Fibroblast of skin of back (primary cell): ENCODE measurements at places on chromosomes 12 and 14.

- no peak for DNase-seq
Measured at GRCh38 chr14:70934084-70934483, 26.8 kb downstream of the PCNX1 start.

GRCh38 chr14:52878469-52878868 lies 72.4 kb downstream of the FERMT2 start:
- DNase-seq = no peak

DNA sequence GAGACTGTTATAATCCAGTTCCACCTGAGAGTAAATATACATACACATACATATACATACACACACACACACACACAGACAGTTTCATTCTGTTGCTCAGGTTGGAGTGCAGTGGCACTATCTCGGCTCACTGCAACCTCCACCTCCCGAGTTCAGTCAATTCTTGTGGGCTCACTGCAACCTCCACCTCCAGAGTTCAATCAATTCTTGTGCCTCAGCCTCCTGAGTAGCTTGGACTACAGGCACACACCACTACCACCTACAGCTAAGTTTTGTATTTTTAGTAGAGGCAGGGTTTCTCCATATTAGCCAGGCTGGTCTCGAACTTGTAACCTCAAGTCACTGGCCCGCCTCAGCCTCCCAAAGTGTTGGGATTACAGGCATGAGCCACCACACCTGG lies 8.9 kb upstream of the PHLDA1 start:
- DNase-seq = no peak

- no peak for DNase-seq
Measured at GRCh38 chr12:106348411-106348810, 9.1 kb upstream of the POLR3B start.

GRCh38 chr12:117878605-117879004 lies 90.2 kb downstream of the KSR2 start:
- DNase-seq = no peak

DNA sequence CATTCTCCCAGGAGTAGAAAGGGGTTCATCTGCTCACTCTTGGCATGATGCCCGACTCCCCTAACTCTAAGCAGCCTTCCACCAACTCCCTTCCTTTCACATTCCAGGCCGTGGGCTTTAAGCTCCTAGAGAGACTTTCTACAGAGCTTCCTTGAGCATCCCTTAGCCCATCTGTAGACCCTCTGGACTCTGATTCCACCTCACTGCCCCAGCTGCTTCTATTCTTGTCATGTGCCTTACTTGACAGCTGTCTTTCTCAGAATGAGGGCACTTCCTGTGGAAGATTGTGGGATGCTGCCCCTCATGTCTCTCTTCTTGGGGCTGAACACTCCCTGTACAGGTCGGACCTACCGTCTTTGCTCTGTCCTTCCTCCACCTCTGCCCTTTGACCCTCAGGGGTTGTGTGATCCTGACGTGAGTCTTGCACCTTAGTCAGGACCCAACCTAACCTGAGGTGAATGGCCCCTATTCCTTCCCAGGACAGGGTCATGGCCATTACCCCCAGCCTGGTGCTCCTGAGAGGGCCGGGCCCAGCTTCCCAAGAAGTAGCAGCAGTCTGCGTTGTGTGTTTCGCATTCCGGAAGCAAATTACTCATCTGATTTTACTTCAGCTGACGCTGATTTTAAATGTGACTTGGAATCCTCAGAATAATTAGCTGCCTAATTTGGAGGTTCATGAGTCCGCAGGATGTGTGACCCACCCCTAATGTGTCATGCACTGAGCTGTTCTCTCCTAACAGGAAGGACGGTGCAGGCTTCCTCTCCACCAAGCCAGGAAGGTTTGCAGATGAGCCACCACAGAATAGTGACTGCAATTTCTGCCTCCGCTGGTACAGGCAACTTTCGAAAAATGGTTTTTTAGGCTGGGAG lies 2.7 kb upstream of the GALNT6 start:
- peak; percentile 95 for DNase-seq

DNA sequence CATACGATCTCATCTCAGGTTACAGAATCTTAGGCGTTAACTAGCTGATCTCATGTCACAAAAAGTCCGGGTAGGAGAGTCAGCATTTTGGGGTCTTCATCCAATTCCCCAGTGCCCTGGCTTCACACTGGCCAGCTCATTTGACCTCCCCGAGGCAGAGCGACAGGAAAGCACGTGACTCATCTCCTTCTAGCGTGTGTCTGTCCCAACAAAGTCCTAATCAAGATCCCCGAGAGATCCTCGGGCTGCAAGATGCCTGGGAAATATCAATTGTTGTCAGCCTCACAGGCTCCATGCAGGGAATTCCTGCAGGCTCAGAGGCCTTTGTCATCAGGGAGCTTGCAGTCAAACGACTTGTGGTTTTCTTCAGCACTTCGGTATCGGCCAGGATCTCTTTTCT lies 57.5 kb downstream of the ZNF664 start:
- peak; percentile 98 for DNase-seq

DNA sequence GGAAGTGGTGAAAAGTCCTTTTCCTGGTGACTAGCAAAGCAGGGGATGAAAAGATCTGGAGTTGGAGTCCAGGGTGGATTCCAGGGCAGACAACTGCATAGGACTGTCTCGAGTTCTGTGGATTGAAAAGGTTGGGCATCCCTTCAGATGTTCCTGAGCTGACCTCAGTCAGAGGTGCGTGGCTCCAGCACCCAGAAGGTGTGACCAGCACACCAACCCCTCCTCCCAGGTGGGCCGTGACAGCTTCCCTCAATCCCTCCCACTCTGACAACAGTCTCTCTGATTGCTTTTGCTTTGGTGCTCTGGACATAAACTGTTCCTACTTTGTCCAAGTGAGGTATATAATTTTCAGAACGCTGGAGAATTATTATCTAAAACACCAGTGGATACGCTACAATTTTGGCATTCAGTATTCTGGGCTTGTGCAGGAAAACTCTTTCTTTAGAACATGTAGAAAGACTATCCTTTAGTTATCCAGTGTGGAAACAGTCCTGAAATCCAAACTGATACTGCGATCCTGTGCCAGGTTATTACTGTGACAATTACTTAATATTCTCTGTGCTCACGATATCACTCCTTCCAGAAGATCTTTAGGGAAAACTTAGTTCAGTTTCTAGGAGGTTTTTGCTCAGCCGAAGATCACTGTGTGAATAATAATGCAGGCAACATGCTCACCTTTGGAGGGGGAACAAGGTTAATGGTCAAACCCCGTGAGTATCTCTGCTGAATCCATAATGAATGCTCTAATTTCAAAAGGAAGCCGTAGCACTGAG lies 87.9 kb downstream of the DAD1 start:
- DNase-seq = no peak

DNA sequence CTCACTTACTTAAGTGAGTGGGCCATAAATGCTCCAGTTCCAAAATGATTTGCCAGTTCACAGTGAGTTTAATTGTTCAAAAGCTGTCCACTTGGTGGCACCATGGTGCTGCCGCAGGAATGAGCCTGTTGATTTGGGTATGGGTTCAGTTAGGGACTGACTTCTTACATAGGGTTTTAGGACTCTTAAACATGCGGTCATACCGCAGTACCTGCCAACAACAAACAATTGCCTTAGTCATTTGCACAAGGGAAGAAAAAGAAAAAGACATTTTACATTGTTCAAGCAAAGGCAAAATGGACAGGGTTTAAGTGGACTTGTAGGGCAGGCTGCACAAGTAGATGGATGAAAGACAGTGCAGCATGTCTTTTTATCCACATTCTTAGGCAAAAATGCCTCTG lies 80.0 kb upstream of the DBX2 start:
- peak; percentile 50 for DNase-seq

DNA sequence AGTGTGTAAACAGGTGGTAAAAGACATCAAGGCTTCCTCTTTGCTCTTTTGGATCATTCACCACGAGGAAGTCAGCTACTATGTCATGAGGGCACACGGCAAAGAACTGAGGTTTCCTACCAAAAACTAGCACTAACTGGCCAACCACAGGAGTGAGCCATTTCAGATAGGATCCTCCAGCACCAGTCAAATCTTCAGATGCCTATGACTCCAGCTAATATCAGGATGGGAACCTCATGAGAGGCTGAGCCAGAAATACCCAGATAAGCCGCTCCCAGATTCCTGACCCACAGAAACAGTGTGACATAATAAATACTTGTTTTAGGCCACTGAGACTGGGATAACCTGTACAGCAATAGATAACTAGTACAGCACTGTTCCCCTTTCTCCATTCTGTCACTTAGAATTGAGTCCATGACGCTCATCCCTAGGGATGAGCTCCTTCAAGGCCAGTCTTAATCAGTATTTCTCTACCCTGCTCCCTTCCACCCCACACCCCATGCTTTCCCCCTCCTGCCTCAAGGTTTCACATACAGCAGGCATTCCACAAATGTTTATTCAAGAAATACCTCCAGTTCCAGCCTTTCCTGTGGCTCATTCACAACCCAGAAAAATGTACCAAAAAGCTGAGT lies 68.4 kb downstream of the PPM1H start:
- DNase-seq = peak; percentile 92

GRCh38 chr12:32516230-32516629 lies 116.9 kb downstream of the FGD4 start:
- no peak for DNase-seq

DNA sequence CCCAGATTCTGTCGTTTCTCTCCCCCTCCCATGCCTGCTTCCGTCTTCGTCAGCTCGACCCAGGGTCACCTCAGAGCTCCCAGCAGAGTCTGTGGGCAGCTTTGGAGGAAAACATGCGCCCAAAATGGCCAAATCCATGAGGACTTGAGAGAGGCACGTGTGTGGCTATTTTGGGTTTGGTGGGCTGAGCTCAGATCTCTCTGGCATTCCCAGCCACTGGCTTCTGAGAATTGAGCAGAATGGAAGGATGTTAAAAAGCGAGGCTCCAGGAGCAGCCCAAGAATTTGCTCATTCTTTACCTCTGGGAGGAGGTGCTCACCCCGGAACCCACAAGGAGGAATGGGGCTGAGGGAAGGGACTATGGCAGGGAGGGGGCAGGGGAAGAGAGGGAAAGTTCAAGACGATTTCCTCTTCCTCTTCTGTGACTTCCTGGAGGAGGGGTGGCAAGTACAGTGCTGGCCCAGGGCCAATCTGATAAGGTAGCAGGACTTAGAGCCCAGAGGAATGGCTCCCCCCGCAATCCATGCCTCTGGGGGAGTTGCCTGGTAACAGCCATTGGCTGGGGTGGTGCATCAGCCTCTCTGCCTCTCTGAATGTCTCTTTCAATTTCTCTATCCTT lies 20.1 kb downstream of the TSPAN9 start:
- peak; percentile 61 for DNase-seq

DNA sequence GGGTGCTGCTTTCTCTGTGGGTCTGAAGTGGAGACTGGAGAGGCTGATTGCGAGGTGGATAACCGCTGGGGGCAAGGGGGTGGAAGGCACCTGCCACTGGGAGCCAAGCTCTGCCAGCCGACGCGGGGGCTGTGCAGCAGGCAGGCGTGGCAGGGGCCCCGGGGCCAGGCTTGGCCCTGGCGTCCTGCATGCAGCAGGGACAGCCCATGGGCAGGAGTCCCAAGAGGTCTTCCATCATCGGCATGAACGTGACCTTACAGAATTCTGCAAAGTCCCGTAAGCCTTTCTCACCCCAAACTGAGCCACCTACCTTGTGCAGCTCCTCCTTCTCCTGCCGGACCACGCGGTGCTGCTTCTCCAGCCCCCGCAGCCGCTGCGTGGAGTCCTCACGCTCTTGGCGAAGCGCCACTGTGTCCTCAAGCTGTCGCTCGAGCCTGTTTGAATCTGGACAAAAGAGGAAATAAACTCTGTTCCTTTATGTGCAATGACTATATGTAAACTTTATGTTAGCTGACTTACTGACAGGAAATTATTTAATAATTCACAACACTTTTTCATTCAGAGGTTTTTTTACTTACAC lies 51.3 kb downstream of the AMN start:
- no peak for DNase-seq

DNA sequence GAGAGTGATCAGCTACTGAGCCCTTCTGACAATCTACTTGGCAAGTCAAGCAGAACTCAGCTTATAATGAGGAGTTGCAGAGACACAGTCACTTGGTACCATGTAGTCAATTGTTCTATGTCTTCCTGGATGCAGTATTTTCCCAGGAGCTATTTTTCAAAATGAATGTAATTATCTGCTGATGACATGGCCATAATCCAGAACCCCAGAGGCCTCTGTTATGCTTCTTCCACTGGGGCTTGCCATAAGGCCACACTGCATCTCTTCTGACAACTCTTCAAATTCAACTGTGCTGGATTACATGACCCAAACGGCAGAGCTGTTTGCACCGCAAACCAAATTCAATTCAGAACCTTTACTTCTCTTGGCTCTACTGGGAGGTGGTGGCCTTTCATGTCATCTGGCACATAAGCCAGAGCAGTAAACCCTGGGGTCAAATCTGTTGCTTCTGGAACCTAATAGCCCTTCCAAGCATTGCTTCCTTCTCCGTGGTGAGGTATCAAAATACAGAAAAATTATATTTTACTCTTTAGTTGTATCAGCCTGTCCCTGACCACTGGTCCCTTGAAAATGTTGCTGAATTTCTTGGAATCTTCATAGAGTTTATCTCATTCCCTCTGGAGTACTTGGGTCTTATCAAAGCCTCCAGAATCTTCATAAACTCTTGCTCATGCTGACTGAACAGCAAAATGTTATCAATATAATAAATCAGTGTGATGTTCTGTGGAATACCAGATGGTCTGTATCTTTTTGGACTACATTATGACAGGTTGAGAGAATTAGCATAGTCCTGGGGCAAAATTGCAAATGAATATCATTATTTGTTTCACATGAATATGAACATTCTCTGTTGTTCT lies 79.4 kb upstream of the DCN start:
- no peak for DNase-seq

GRCh38 chr12:100229036-100229635 lies 28.5 kb downstream of the ACTR6 start:
- peak; percentile 2 for DNase-seq

GRCh38 chr12:107344035-107344808 lies 250.9 kb upstream of the CRY1 start:
- DNase-seq = peak; percentile 75
